ENCODE measurements at places on chromosomes 3 and 15. TPM values are rescaled to one million over a fixed set of nuclear protein-coding genes. Genes with fewer than 3 reads are reported as not detected.

GOLGA6D gene
- not detected for total RNA-seq

GABRB3 gene
- total RNA-seq = not detected

ASB14 gene
- total RNA-seq = not detected

SRGAP3 gene
- total RNA-seq = 0.07 TPM

LRRN1 gene
- not detected for total RNA-seq

PGBD4 gene
- total RNA-seq = 0.98 TPM

GPX1 gene
- total RNA-seq = 1,104 TPM

PLS1 gene
- total RNA-seq = 1.2 TPM

ISY1 gene
- 28.1 TPM for total RNA-seq

C3orf80 gene
- total RNA-seq = not detected

GATA2 gene
- total RNA-seq = 52.0 TPM

SKOR1 gene
- not detected for total RNA-seq

GNAT1 gene
- total RNA-seq = not detected

All from mammary microvascular endothelial cell (primary cell).